Effector memory CD8-positive, alpha-beta T cell (primary cell): ENCODE measurements at places on chromosomes 3 and 15.
A peak's percentile ranks its signal among the peaks of the same experiment; 100 is the strongest.

GRCh38 chr15:74227968-74228722, 8.0 kb upstream of the CCDC33 start:
- no peak for DNase-seq
- H3K4me3 ChIP-seq: no peak overlapping the region
- no peak overlapping the region for H3K27ac ChIP-seq
- H3K36me3 ChIP-seq: peaks cover 3% of the 10 kb centered on the region
- no peaks in the 10 kb centered on the region for H3K4me1 ChIP-seq

DNA sequence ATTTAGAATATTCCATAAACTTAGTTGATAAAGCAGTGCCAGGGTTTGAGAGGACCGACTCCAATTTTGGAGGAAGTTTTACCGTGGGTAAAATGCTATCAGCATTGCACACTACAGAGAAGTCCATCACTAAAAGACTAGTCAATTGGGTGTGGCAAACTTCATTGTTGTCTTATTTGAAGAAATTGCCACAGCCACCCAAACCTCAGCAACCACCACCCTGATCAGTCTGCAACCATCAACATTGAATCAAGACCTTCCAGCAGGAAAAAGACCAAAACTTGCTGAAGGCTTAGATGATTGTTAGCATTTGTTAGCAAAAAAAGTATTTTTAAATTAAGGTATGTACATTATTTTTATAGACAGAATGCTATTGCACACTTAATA, 60.5 kb downstream of the KLF13 start:
- peak overlapping the region; percentile 95 for H3K4me3 ChIP-seq
- no peak for DNase-seq
- H3K4me1 ChIP-seq: peaks cover 60% of the 10 kb centered on the region
- peaks cover 36% of the 10 kb centered on the region for H3K36me3 ChIP-seq
- no peaks in the 10 kb centered on the region for H3K27me3 ChIP-seq

GRCh38 chr15:68158046-68158628, 47.0 kb downstream of the CALML4 start:
- no peaks in the 10 kb centered on the region for H3K4me1 ChIP-seq
- H3K27ac ChIP-seq: no peak overlapping the region
- H3K27me3 ChIP-seq: no peaks in the 10 kb centered on the region
- DNase-seq: no peak
- H3K4me3 ChIP-seq: no peak overlapping the region

DNA sequence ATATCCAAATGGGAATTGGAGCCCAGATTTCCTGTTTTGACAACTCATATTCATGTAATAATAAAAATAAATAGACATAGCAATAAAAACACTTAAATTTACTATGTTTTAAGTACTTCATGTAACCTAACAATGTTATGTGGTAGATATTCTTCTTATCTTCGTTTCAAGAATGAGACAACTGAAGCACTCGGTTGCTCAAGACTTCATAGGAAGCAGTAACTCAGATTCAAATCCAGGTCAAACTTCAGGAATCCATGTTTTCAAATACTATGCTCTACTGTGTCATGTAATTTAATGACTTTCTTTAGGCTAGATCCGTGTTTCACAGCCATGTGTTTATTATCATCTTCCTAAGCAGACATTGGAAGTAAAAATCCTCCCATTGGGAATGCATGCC, 492.2 kb downstream of the CNTN3 start:
- DNase-seq: no peak
- no peaks in the 10 kb centered on the region for H3K36me3 ChIP-seq
- no peak overlapping the region for H3K4me3 ChIP-seq
- no peak overlapping the region for H3K27ac ChIP-seq
- no peaks in the 10 kb centered on the region for H3K4me1 ChIP-seq

GRCh38 chr15:43975770-43976169, 149.0 kb downstream of the WDR76 start:
- no peak overlapping the region for H3K27ac ChIP-seq
- H3K4me3 ChIP-seq: no peak overlapping the region
- DNase-seq: no peak

- H3K4me1 ChIP-seq: no peaks in the 10 kb centered on the region
- H3K4me3 ChIP-seq: no peak overlapping the region
- no peak for DNase-seq
- no peak overlapping the region for H3K27ac ChIP-seq
- no peaks in the 10 kb centered on the region for H3K36me3 ChIP-seq
- H3K27me3 ChIP-seq: no peaks in the 10 kb centered on the region
These were observed 110.3 kb downstream of the PPP2R3A start for GRCh38 chr3:136075811-136076210.

DNA sequence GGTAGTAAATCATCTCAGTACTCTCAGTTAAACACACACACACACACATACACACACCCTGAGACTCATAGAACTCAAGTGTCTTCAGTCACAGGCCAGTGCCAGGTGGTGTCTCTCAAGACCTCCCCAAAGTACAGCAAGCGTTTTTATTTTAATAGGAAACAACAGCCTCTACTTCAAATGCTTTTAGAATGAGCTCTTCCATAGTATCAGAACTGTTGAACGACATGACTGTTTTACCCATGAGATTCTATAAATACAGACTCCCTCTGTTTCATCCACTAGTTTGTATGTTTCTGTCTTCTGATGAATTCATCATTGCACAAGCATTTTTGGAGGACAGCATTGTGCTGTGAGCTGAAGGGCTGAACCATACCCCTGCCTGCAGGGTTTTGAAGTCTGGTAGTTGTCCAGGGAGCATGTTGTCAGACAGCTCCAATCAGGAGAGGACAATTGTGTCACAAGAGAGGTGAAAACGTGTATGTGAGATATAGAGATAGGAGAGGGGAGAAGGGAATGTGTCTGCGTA, 201.0 kb upstream of the BCL6 start:
- DNase-seq: no peak
- no peak overlapping the region for H3K27ac ChIP-seq
- no peaks in the 10 kb centered on the region for H3K36me3 ChIP-seq
- peaks cover 16% of the 10 kb centered on the region for H3K4me1 ChIP-seq
- H3K4me3 ChIP-seq: no peak overlapping the region

- no peak overlapping the region for H3K4me3 ChIP-seq
- no peaks in the 10 kb centered on the region for H3K4me1 ChIP-seq
- peaks cover 2% of the 10 kb centered on the region for H3K36me3 ChIP-seq
- peak overlapping the region; percentile 55 for H3K27ac ChIP-seq
These were observed 76.1 kb downstream of the TOP2B start for GRCh38 chr3:25588441-25589103.

DNA sequence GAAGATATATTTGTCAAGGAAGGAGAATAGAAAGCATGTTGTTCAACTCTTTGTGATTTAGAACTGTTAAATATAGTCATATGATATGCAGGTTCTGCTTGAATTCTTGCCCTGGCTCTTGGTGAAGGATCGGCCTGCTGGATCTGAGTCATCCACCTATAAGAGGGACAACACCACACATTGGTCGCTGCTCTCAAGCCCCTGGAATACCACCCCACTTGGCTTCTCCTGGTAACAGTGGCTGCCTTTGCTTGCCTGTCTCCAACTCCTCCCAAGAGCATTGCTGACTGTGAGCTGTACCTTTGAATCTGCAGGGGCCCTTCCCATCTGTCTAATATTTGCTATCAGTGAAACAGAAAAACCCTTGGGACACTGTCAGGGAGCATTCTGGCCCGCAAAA, 78.9 kb upstream of the DGKG start:
- no peak for DNase-seq
- no peak overlapping the region for H3K4me3 ChIP-seq
- no peaks in the 10 kb centered on the region for H3K4me1 ChIP-seq
- H3K27me3 ChIP-seq: peaks cover 15% of the 10 kb centered on the region
- no peak overlapping the region for H3K27ac ChIP-seq

GRCh38 chr15:87962428-87962827, 294.1 kb downstream of the NTRK3 start:
- no peaks in the 10 kb centered on the region for H3K27me3 ChIP-seq
- DNase-seq: no peak
- H3K4me3 ChIP-seq: no peak overlapping the region
- no peak overlapping the region for H3K27ac ChIP-seq
- H3K36me3 ChIP-seq: no peaks in the 10 kb centered on the region

DNA sequence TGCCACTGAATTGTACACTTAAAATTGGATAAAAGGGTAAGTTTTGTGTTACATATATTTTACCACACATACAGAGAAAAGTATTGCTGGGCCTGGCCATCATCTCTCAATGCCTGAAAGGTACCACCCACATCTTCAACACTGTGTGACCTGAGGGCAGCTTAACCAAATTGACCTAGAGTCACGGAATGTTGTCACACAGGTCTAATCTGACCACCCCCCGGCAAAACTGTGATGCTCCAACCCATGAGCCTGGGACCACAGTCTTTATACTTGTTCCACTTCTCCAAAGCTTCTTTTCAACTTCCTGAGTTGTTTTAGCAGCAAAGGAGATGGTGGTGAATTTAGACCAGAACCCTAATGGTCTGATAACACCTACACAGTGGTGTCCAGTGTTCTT, 210.3 kb upstream of the TPM1 start:
- H3K36me3 ChIP-seq: no peaks in the 10 kb centered on the region
- no peak for DNase-seq
- H3K4me1 ChIP-seq: no peaks in the 10 kb centered on the region

DNA sequence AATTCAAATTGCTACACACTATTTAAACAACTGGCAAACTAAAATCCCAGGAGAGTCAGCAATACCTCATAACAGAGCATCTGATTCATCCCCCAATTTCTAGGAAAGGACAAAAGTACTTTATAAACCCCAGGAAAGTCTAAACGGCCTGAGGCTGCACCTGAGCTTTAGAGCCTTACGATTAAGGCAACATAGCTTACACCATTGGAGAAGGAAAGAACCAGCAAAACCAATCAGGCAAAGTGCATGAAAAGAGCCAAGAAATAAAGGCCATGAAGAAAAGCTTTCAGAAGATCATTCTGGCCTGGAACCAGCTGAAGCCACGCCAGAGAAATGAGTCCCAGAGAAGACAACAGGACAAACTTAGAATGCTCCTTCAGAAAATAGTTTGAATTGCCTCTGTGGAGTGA, 48.1 kb downstream of the PTPN9 start:
- no peaks in the 10 kb centered on the region for H3K27me3 ChIP-seq
- no peak for DNase-seq
- peak overlapping the region; percentile 36 for H3K27ac ChIP-seq
- no peak overlapping the region for H3K4me3 ChIP-seq
- H3K4me1 ChIP-seq: peaks cover 19% of the 10 kb centered on the region

GRCh38 chr3:102756706-102757105, 321.9 kb downstream of the ZPLD1 start:
- no peaks in the 10 kb centered on the region for H3K27me3 ChIP-seq
- no peaks in the 10 kb centered on the region for H3K36me3 ChIP-seq
- no peak overlapping the region for H3K4me3 ChIP-seq
- no peak for DNase-seq
- H3K27ac ChIP-seq: no peak overlapping the region
- H3K4me1 ChIP-seq: no peaks in the 10 kb centered on the region

DNA sequence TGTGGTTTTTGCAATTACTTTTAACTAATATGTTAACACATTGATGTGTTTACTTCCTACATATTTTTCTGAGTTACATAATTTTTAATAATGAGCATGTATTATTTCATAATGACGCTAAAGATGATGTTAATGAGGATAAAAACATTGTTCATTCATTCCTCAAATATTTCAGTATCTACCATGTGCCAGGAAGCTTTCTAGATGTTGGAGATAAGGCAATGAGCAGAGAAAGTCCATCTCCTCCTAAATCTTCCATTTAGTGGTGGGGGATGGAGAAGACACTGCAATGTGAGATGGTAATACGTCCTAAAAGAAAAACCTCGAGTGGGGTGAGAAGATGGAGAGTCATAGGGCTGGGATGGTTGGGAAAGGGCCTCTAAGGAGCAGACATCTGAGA, 132.7 kb downstream of the MYLK start:
- no peak overlapping the region for H3K27ac ChIP-seq
- DNase-seq: no peak
- no peaks in the 10 kb centered on the region for H3K4me1 ChIP-seq
- no peaks in the 10 kb centered on the region for H3K36me3 ChIP-seq
- H3K27me3 ChIP-seq: peaks cover 13% of the 10 kb centered on the region

- H3K4me3 ChIP-seq: no peak overlapping the region
- H3K27ac ChIP-seq: no peak overlapping the region
- peaks cover 3% of the 10 kb centered on the region for H3K4me1 ChIP-seq
- DNase-seq: no peak
- no peaks in the 10 kb centered on the region for H3K27me3 ChIP-seq
These were observed 6.2 kb upstream of the CCNL1 start for GRCh38 chr3:157166115-157166514.

DNA sequence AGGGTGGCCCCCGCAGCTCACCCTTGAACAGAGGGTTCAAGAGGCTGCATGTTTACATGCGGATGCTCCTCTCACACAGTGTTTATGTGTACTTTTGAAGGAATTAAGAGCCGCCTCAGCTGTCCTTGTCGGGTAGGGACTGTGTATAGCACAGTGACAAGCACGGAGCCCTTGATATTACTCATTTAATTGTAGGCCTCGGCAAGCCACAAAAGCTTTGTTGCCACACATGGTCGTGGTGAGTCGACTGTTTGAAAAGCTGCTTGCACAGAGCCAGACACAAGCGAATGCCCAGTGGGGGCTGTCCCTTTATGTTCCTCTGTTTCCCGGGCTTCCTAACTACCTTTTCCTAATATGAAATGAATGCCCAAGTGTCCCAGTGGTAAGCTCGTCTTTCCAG, 4.5 kb downstream of the ESYT3 start:
- H3K27ac ChIP-seq: no peak overlapping the region
- H3K27me3 ChIP-seq: peaks cover 33% of the 10 kb centered on the region
- H3K36me3 ChIP-seq: no peaks in the 10 kb centered on the region
- H3K4me3 ChIP-seq: no peak overlapping the region
- H3K4me1 ChIP-seq: peaks cover 1% of the 10 kb centered on the region

DNA sequence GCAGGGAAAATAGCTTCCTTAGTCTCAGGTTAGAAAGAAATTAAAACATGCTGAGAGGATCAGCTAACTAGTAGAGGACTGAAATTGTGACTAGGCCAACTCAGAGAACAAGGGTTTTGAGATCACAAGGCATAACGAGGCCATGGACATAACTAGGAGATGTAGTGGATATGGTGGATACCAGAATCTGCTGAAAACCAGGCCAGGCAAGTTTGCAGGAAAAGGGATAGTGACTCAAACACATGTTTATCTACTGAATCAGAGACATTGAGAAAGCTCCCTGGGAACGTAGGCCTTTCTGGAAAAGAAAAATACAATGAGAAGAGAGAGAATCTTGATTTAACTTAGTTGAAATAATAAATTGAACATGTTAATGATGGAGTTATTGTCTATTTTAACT, 326.5 kb upstream of the GBE1 start:
- H3K36me3 ChIP-seq: no peaks in the 10 kb centered on the region
- no peaks in the 10 kb centered on the region for H3K27me3 ChIP-seq
- DNase-seq: no peak
- H3K4me3 ChIP-seq: no peak overlapping the region
- no peak overlapping the region for H3K27ac ChIP-seq
- no peaks in the 10 kb centered on the region for H3K4me1 ChIP-seq
